Renal cortical epithelial cell (primary cell): ENCODE measurements at places on chromosomes 2 and 18. TPM values are rescaled to one million over a fixed set of nuclear protein-coding genes. Genes with fewer than 3 reads are reported as not detected.

The HRH4 gene
- 0.05 TPM in 1 of 2 replicates, not detected in the other for total RNA-seq

The FABP1 gene
- total RNA-seq, result not detected in 2 replicates

The SGPP2 gene
- total RNA-seq, result 49.0 and 88.9 TPM in 2 replicates

DNA sequence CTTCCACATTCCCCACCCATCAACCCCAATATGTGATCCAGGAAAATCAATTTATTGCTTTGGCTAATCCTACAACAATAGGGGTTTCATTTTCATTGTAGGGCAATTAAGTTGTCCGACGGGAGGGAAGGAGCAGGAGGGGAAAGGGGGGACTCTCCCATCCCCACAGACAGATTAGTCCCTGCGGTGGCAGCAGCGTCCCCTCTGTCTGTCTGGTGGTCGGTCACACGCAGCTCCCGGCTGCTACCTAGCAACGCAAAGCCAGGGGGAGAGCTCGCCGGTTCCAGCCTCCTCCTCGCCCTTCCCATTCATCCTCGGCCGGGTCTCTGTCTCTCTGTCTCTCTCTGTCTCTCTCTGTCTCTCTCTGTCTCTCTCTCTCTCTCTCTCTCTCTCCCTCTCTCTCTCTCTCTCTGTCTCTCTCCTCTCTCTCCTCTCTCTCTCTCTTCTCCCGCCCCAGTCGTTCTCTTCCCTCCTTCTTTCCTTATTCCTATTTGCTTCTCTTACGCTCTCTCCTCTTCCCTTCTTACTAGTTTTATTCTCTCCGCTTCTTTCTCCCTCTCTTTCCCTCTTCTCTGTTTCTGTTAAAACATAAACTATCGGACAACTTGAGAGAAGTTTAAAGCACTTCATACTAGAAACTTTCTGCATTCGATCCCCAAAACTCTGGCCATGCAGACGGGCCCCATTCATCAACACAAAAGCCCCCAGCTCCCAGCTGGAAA is 1.2 kb downstream of the LRP2 start:
- no peak for DNase-seq

DNA sequence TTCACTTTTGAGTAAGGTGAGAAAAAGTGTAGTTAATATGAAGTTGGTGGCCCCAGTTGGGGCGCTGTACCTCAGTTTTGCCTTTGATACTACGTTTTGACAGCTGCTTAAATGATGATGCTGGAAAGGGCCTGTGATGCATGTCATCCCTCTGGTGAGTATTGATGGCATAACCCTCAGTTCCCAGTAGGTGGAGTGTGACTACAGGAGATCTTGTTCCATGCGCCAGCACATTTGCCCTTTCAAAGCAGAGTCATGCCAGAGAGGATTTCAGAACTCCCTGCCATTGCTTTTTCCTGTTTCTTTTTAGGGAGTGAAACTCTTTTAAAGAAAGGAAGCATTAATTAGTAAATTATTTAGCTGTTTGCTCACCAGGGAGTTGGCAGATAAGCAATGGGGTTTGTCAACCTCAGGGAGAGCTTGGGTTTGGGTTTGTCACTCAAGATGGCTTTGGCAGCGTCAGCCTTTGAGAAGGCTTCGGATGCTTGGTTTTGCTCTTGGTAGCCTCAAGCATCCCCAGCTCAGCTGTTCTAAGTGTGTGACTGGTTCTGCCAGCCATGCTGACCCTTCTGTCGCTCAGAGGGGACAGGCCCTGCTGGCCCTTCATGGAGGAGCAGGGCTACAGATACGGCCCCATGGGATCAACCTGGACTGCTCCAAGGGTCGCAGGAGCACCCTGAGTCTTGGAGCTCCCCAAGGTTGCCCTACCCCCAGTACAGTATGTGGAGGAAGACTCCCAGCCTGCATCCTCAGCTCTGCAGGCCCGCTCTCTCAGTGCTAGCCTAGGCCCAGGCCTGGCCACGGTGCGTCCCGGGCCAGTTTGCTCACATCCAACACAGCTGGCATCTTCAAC is 29.1 kb downstream of the ARMC9 start:
- DNase-seq, result peak; percentile 83

- peak; percentile 47 for DNase-seq
Observed at GRCh38 chr2:166170356-166170755, 42.5 kb upstream of the SCN1A start.

- no peak for DNase-seq
Observed at GRCh38 chr2:216606551-216607276, 26.5 kb upstream of the IGFBP2 start.

The CNNM4 gene
- 2.6 and 5.4 TPM in 2 replicates for total RNA-seq

- DNase-seq, result peak; percentile 89
Observed at GRCh38 chr18:31648966-31649429, 35.4 kb downstream of the B4GALT6 start.

- no peak for DNase-seq
Observed at GRCh38 chr2:100929147-100929546, 72.9 kb upstream of the RPL31 start.

- DNase-seq, result no peak
Observed at GRCh38 chr2:109406301-109406700, 207.5 kb downstream of the SEPTIN10 start.

GRCh38 chr2:7428454-7429204 is 511.4 kb downstream of the RNF144A start:
- no peak for DNase-seq

DNA sequence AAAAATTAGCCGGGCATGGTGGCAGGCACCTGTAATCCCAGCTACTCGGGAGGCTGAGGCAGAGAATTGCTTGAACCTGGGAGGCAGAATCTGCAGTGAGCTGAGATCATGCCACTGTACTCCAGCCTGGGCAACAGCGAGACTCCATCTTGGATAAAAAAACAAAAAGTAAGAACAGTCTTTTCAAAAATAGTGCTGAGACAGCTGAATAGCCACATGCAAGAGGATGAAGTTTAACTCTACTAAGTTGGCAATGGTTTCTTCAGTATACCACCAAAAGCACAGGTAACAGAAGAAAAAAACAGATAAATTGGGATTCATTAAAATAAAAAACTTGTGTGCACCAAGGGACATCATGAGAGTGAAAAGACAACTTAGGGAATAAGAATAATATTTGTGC is 112.4 kb downstream of the HS6ST1 start:
- no peak for DNase-seq

DNA sequence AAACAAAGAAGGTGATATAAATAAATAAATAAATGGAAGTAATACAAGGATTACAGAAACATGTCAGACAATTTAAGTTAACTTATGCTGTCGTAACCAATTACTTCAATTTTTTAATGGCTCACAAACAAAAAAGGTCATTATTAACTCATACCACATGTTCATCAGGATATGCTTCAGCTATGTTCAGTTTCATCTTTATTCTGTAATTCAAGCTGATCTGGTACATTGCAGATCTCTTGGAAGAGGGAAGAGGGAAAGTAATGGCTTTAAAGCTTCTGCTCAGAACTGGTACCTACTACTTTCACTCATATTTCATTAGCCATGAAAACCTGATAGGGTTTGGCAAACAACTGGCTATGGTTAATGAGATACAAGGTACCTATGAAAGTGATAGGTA is 67.6 kb upstream of the ERBB4 start:
- no peak for DNase-seq

GRCh38 chr18:44681076-44681970 is 635 bp downstream of the SETBP1 start:
- no peak for DNase-seq

The IL1RN gene
- 1.6 TPM in 1 of 2 replicates, not detected in the other for total RNA-seq

The UGT1A5 gene
- 0.35 and 3.8 TPM in 2 replicates for total RNA-seq

DNA sequence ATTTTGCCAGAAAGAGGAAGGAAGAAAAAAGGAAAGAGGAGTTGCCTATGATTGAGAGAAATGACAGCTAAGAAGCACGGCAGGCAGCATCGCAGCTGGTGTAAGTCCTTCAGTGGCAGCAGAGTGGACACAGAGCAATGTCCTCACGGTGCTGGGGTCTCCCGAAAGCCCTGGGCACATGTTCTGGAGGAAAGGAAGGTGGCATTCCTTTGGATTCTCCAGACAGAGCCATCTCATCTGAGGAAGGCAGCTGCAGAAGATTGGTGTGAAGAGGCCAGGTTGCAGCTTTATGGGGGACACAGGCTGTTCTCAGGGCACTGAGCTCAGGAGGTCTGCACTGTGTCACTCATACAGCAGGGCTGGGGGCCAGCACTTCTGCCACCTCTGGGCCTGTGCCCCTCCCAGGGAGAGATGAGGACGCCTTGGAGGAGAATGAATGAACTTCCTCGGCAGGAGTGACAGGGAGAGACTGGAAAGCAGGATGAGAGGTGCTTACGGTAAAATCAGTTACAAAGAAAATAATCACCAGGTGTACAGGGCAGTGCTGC is 252.0 kb upstream of the MYT1L start:
- no peak for DNase-seq

DNA sequence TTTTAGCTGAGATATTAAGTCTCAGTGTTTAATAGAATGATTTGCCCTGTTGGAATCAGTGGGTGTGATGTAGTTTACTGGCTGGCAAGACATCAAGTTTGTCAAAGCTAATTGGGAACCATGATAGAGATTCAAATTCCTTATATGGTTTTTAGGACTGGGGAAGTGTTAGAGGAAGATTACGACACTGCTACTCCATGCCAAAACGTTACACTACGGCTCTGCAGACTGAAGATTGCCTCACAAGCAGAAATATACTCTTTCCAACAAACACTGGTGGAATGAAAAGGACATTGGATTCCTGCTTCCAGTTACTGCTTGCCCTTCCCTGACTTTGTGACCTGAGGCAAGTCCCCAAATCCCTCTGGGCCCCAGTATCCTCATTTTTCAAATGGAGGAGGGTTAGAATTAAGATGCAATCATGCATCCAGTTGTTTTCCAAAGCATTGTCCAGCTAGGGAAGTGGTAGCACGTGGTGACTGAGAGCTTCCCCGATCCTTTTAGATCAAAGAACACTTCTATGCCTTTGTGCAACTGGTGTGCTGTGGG is 147.6 kb downstream of the CDC42EP3 start:
- peak; percentile 74 for DNase-seq

GRCh38 chr2:215712219-215712868 is 276.5 kb upstream of the FN1 start:
- no peak for DNase-seq

- no peak for DNase-seq
Observed at GRCh38 chr2:74895001-74895400, 61.1 kb downstream of the HK2 start.

DNA sequence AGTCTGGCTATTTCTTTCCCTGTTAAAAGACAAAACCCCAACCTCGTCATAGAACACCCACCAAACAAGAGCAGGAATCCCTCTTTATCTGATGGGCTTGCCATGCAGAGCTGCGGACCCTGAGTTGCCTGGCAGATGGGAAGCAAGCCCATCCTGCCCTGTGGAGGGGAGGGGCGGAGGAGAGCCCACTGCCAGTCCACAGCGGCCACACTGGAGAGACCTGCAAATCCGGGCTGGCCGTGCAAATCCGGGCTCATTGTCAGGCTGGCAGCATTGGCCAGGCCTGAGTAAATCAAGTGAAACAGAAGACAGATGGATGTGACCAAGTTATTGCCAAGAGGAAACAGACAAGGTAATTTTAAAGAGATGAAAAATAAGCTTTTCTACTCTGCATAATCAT is 22.0 kb downstream of the MYL12B start:
- no peak for DNase-seq

DNA sequence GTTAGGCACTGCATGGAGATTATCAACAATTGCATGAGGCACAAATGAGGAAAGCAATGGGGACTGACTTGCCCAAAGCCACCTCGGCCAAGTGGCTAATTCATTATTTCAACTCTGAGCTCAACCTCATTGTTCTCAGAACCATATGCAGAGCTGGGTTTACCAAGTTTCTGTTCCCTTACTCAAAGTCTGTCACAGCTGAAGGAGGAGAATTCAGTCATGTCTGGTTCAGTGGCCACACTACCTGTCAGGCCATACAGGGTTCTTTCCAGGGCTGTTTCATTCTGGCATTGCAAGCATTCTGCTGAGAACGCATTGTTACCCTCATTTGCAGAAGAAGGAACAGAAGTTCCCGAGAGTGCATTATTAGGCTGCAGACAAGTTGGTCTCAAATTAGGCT is 181.7 kb downstream of the MYT1L start:
- no peak for DNase-seq

The CLEC4F gene
- not detected in 2 replicates for total RNA-seq

GRCh38 chr2:74414881-74415761 is 6.3 kb downstream of the C2orf81 start:
- no peak for DNase-seq

- DNase-seq, result no peak
Observed at GRCh38 chr2:11393711-11394236, 49.3 kb upstream of the ROCK2 start.

- DNase-seq, result peak; percentile 97
Observed at GRCh38 chr2:234427081-234428061, 69.5 kb downstream of the ARL4C start.

The SFT2D3 gene
- total RNA-seq, result 5.4 and 9.2 TPM in 2 replicates

The IL36A gene
- total RNA-seq, result not detected in 2 replicates

The PKDCC gene
- 2.1 and 2.4 TPM in 2 replicates for total RNA-seq

DNA sequence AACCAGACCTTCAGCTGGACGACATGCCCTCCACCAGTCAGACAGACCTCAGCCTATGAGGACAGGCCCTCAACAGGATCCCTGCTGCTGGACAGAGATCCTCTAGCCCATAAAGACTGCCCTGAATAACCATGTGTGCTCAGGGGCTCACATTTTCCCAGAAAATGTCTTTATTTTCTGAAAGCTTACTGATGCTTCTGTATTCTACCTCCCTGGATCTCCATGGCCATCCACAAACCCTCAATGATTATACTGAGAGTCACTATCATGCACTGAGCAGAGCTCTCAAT is 1.8 kb upstream of the PTPN18 start:
- DNase-seq, result no peak

DNA sequence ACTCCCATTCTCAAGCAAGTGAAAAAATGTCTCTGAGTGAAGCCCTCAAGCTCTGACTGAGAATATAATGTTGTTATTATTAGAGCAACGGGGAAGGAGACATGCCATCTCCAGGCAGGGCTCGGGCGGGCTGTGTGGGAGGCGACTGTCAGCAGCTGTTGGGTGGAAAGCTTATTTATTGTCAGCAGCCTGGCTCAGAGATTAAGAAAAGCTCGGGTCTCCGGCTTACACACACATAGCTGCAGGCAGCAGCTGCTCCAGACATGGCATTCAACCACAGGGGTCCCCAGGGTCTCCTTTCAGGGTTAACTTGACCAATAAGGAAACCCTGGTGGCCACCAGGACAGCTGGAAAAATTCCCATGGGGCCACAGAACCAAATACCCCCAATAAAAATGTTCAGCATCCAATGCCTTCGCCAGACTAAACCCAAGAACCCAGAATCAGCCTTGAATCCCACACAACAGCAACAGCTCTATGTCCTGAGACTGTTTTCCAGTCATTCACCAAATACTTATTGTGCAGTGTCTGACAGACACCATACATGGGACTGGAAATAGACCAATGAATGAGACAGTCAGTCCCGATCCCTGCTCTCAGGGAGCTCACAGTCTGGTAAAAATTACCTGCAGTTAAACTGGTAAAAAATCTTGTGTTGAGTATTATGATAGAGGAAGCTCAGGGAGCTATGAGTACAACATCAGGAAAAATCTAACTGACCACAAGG is 70.5 kb upstream of the RTN4 start:
- DNase-seq, result no peak

The RNMT gene
- 47.9 and 48.3 TPM in 2 replicates for total RNA-seq

The CFAP53 gene
- total RNA-seq, result 0.35 and 2.2 TPM in 2 replicates

DNA sequence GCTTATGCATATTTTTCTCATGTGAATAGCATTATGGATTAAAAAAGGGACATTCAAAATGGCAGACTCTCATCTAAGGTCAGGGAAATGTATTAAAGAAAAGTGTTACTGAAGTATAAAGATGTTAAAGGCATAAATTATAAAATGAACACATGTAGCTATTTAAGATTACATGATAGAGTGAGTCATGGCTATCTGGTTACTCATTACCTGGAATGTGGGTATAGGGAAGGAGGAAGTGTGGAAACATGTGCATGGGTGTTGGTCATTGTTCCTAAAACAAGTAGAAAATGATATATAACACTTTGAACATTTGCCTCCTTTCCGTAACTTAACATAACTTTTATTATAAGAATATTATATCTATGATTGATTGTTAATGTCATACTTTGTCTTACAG is 66.4 kb downstream of the MYO1B start:
- DNase-seq, result peak; percentile 97
